Left hindlimb (tissue), 1 donor: ENCODE measurements at places on chromosomes 11 and 22.

GRCh38 chr11:3669128-3669527 lies 2.1 kb downstream of the CHRNA10 start:
- no peak for DNase-seq

DNA sequence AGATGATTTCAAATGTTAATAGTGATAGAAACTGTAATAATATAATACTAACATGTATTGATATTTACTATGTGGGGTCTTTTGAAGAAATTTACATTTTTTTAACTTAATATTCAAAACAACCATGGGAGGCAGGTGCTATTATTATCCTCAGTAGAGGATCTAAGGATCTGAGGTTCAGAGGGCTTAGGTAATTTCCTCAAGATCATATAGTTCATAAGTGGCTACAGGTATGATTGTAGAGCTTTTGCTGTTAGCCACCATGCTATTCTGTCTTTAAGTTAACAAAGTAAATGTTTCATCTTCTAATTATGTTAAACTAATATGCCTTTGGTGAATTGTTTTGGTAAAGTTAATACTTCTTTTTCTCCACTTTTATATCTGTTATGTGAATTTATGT lies 83.6 kb downstream of the PDE3B start:
- DNase-seq: no peak

GRCh38 chr11:124758355-124759265 lies 3.5 kb downstream of the ESAM start:
- peak; percentile 71 for DNase-seq

DNA sequence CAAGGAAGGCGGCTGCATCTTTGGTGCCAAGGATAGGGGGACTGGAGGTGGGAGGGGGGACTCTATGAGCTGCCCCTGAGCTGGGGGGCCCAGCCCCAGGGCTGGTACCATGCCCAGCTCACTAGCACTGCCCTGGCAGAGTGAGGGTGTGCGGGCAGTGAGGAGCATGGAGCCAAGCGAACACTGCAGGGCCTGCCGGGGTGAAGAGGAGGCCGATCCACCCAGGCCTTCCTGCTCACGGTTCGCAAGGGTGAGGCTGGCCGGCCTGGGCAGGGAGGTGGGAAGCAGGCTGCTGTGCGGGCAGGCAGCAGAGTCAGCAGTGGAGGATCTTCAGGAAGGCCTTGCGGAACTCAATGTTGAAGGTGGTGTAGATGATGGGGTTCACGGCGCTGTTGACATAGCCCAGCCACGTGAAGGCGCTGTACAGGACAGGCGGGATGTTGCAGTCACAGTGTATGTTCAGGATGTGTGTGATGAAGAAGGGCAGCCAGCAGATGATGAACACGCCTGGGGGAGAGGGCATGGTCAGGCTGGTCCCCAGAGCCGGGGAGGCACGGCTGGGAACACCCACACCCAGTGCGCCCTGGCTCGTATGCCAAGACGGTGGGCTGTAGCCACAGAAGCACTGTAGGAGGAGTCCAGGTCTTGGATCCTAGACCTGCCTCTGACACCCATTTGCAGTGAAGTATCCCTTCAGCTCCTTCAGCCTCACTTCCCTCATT lies 23.0 kb downstream of the ANKK1 start:
- DNase-seq: no peak

GRCh38 chr11:67689178-67689577 lies 14.8 kb upstream of the ALDH3B2 start:
- DNase-seq: no peak

- DNase-seq: no peak
Measured at GRCh38 chr11:45289369-45289768, 3.2 kb upstream of the SYT13 start.

GRCh38 chr22:44025171-44026065 lies 1.3 kb downstream of the PARVB start:
- no peak for DNase-seq
